ENCODE measurements at places on chromosomes 2 and 18. TPM values are rescaled to one million over a fixed set of nuclear protein-coding genes. Genes with fewer than 3 reads are reported as not detected.

GRCh38 chr2:230582851-230583283 lies 129.8 kb upstream of the CAB39 start:
- H3K36me3 ChIP-seq, result no peaks in the 10 kb centered on the region
- DNase-seq, result no peak
- no peak overlapping the region for H3K4me3 ChIP-seq
- H3K4me1 ChIP-seq, result no peaks in the 10 kb centered on the region

GRCh38 chr2:25032901-25033300 lies 9.0 kb upstream of the EFR3B start:
- no peaks in the 10 kb centered on the region for H3K4me1 ChIP-seq
- H3K27ac ChIP-seq, result no peak overlapping the region
- no peak overlapping the region for H3K4me3 ChIP-seq
- H3K36me3 ChIP-seq, result no peaks in the 10 kb centered on the region
- no peaks in the 10 kb centered on the region for H3K27me3 ChIP-seq
- DNase-seq, result no peak

DNA sequence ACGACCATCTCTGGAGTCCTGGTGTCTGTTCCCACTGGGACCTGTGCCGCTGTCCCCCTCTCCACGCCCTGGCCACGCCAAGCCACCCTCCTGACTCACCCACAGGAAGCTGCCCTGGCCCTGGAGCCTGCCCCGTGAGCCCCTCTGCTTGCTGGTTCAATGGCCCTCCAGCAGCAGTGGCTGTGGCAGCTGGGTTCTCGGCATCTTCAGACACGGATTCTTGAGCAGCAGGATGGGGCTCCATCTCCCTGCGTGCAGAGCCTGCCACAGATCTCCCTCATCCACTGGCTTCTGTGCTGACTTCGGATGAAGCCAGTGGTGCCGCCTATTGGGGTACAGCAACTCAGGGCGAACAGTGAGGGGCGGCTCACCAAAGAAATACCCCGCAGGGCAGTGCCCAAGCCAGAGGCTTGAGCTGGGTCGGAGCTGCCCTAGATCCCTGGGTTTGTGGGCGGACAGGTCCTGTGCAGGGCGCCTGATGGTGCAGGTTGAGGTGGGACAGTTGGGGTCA lies 14.0 kb downstream of the CAPN10 start:
- peaks cover 38% of the 10 kb centered on the region for H3K4me1 ChIP-seq
- H3K27ac ChIP-seq, result no peak overlapping the region

DNA sequence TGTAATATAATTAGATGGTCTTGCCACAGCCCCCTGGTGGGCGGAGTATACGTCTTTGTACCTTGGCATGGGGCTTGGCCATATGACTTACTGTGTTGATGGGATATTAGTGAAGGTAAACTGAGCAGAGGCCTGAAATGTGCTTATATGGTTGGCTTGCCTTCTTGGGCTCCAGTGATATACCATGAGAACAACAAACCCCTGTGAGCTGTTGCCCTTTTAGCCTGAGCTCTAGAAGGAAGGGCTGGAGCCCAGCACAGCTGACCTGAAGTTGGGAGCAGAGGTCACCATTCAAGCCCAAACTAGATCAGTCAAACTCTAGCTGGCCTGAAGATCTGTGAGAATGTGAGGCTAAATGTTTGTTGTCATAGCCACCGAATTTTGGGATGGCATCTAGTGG lies 75.2 kb upstream of the CD302 start:
- no peaks in the 10 kb centered on the region for H3K4me1 ChIP-seq
- H3K4me3 ChIP-seq, result no peak overlapping the region
- no peaks in the 10 kb centered on the region for H3K27me3 ChIP-seq
- no peaks in the 10 kb centered on the region for H3K36me3 ChIP-seq
- H3K27ac ChIP-seq, result no peak overlapping the region

GRCh38 chr2:218474527-218474926 lies 55.6 kb downstream of the VIL1 start:
- no peaks in the 10 kb centered on the region for H3K27me3 ChIP-seq
- peaks cover 64% of the 10 kb centered on the region for H3K36me3 ChIP-seq
- DNase-seq, result no peak
- peaks cover 19% of the 10 kb centered on the region for H3K4me1 ChIP-seq
- H3K27ac ChIP-seq, result no peak overlapping the region
- no peak overlapping the region for H3K4me3 ChIP-seq

DNA sequence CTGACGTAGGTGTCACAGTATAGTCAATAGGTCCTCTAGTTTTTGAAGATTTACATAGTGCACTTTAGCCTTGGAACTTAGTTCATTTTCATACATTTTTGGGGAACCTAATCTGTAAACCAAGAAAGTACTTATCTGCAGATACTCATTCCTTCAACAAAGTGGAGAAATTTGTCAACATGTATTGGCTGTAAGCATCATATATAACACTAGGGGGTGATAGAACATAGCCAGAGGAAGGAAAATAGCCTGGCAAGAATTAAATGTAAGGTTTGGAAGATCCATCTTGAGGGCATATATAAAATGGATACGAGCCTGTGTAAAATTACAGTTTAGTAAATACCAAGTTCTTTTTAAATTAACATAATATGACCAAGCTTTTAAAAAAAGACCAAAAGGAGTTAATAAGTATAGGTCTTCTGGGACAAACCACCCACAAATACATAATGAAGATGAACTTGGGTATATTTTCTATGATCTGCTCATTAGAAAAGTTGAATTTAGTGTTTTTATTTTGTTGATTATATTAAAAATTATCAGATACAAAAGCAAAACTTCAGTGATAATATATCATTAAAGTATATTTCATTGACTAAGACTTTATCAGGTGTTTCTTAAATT lies 18.2 kb downstream of the RPL37A start:
- H3K4me3 ChIP-seq, result no peak overlapping the region
- DNase-seq, result peak; percentile 75
- H3K4me1 ChIP-seq, result peaks cover 9% of the 10 kb centered on the region
- no peaks in the 10 kb centered on the region for H3K36me3 ChIP-seq
- H3K27ac ChIP-seq, result no peak overlapping the region

GRCh38 chr18:23922939-23923338 lies 91.6 kb upstream of the TTC39C start:
- no peak for DNase-seq
- H3K4me3 ChIP-seq, result no peak overlapping the region
- no peaks in the 10 kb centered on the region for H3K27me3 ChIP-seq

GRCh38 chr2:213089438-213089837 lies 62.0 kb downstream of the IKZF2 start:
- no peaks in the 10 kb centered on the region for H3K4me1 ChIP-seq
- no peaks in the 10 kb centered on the region for H3K36me3 ChIP-seq
- no peak overlapping the region for H3K4me3 ChIP-seq
- H3K27ac ChIP-seq, result no peak overlapping the region

ACVR1 gene
- 4.1 TPM for total RNA-seq

C1QL2 gene
- total RNA-seq, result not detected

CPLX4 gene
- total RNA-seq, result not detected

RALBP1 gene
- total RNA-seq, result 46.7 TPM

SERPINB10 gene
- not detected for total RNA-seq

COL4A3 gene
- 1.3 TPM for total RNA-seq

Data from stomach (tissue), 19 donors.